Endothelial cell (in vitro differentiated cells): ENCODE measurements at places on chromosomes 1 and 21.

- DNase-seq: no peak
These were observed 30.0 kb downstream of the ZNF697 start for GRCh38 chr1:119617751-119618691.

GRCh38 chr21:17793246-17794123 is 25.7 kb downstream of the C21orf91 start:
- DNase-seq: no peak

DNA sequence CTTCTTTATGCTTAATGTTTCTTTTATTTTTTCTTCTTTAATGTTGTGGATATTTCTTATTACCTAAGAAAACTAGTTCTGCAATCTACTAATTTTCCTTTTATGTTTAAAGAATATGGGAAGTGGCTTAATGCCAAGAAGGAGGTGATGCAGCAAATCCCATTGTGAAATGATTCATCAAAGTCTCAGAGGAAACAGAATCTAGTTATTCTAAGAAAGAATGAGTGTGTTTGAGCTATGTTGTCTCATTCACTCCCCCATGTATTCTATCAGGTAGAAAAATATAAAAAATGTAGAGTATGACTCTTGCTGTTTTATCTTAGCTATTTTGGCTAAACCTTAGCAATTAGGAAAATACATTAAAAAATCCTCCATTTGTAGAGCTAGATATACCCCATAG is 659.9 kb upstream of the RGS18 start:
- DNase-seq: no peak

GRCh38 chr1:220754918-220755295 is 6.8 kb downstream of the MTARC2 start:
- no peak for DNase-seq

DNA sequence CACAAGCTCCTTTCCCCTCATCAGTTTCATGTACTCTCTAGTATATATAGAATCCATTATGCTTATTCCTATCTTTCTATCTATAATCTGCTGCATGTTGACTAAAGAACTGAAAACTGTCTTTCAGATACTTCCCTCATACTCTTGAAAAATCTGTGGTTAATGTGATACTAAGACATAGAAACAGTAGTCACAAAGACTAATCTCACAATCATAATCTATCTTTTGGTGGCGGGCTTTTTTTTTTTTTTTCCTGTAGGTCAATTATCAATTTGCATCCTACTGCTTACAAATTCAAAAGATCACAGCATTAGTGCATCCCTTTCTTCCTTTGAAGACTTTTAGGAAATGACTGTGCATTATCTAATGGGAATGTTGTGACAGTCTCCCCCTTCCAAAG is 4.7 kb downstream of the UBR4 start:
- no peak for DNase-seq

- DNase-seq: no peak
These were observed 87.9 kb downstream of the DSCAM start for GRCh38 chr21:40759061-40759460.

DNA sequence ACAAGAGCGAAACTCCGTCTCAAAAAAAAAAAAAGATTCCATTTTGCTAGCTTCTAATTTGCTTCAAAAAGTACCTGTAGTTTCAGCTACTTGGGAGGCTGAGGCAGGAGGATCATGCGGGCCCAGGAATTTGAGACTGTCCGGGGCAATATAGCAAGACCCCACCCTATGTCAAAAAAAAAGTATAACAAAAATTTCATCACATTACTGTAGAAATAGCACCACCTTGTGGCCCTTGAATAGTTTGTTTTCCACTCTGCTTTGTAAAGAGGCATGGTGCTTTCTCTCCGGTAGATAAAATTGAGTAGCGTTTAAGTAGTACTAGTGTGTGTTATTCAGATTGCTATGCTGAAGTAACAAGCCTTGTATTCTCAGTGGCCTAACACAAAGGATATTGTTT is 18.2 kb upstream of the MSTO1 start:
- no peak for DNase-seq

DNA sequence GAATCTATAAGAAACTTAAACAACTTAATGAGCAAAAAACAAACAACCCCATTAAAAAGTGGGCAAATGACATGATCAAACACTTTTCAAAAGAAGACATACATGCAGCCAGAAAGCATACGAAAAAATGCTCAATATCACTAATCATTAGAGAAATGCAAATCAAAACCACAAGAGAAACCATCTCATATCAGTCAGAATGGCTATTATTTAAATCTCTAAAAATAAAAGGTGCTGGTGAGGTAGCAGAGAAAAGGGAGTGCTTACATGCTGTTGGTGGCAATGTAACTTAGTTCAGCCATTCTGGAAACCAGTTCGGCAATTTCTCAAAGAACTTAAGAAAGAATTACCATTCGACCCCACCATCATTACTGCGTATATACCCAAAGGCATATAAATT is 147.7 kb downstream of the FAF1 start:
- DNase-seq: no peak

GRCh38 chr21:39209334-39209688 is 26.1 kb upstream of the PSMG1 start:
- no peak for DNase-seq

GRCh38 chr1:164511001-164511705 is 47.8 kb upstream of the PBX1 start:
- no peak for DNase-seq

GRCh38 chr1:248837781-248838356 is at the start of gene ZNF672:
ZNF672 (plus strand) TSS chr1:248838224; CDS start chr1:248847275, 9,051 bp downstream.
- peak; percentile 97 for DNase-seq

DNA sequence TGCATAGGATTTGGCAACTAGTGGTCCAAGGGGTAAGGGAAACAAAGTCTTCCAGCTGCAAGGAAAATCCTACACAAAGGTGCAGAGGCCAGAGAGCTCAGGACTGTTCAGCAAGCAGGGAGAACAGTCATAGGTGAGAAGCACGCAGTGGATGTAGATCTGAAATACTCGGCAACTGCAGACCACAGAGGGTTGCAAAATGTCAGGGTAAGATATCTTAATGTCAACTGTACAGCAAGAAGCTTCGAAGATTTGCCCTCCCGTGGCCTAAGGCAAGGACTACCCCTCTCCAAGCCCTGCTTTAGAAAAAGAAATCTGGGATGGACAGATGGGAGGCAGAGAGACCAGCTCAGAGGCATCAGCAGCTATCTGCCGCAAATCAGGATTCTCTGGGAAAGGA is 153.4 kb upstream of the IRF2BP2 start:
- no peak for DNase-seq

DNA sequence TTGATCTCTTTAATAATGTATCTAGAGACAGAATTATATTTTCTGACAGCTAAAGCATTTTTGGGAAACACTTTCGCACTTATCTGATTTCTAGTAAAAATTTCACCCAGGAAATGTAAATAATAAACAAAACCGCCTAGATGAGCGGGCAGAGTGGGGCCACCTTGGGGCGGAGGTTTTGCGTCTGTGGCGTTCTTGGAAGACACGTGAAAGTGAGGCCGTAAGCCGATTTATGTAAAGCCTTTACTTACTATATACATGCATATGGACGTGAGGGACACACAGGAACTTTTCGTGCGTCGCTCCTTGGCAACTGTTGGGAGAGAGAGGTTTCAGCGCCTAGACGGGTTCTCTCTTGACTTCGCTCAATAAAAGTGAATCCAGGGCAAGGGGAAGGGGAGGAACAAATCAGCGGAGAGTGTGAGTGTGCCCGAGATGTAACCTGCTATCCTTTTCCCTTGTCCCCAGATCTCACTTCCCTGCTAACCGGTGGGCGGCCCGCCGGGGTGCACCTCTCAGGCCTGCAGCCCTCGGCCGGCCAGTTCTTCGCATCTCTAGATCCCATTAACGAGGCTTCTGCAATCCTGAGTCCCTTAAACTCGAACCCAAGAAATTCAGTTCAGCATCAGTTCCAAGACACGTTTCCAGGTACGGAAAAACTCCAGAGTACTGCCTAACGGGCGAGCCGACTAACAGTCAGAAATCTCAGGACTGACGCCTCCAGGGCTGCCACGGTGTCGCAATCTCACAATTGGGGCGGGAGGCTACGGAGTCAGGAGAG is 1.7 kb downstream of the HLX start:
- no peak for DNase-seq

- no peak for DNase-seq
These were observed 125.0 kb downstream of the ADSS2 start for GRCh38 chr1:244326757-244327156.

GRCh38 chr1:216168546-216168945 is 254.7 kb downstream of the USH2A start:
- no peak for DNase-seq

- DNase-seq: peak; percentile 39
These were observed 643.0 kb downstream of the KIF26B start for GRCh38 chr1:245797592-245798348.

- no peak for DNase-seq
These were observed 43.0 kb downstream of the NPHP4 start for GRCh38 chr1:5949085-5949760.

GRCh38 chr1:47941609-47942239 is 55.5 kb downstream of the TRABD2B start:
- no peak for DNase-seq

- no peak for DNase-seq
These were observed 1154.6 kb downstream of the BRINP3 start for GRCh38 chr1:189323091-189323490.

DNA sequence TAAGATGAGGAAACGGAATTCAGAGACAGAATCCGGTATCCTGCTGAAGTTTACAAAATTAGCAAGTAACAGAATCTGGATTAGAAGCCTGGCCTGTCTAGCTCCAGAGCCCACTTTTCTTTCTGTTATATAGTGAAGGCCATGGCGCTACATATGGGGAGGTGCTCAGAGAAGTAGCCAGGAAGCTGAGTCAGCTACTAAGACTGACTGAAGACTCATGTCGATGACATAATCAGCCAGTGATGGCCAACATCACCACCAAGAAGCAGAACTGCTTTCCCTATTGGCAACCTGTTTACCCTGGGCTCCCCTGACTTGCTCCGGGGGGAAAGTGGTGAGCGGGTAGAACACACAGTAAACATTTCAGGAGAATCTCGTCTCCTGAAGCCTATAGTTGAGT is 18.8 kb downstream of the LRRC52 start:
- no peak for DNase-seq

- no peak for DNase-seq
These were observed 4.6 kb downstream of the CTPS1 start for GRCh38 chr1:40984066-40984465.

- no peak for DNase-seq
These were observed 197.3 kb downstream of the MATN1 start for GRCh38 chr1:30525971-30526651.

- no peak for DNase-seq
These were observed 168.9 kb upstream of the C21orf91 start for GRCh38 chr21:17988102-17988437.

- no peak for DNase-seq
These were observed 29.1 kb upstream of the TRABD2B start for GRCh38 chr1:48026275-48026674.

GRCh38 chr1:185520188-185520920 is 203.3 kb upstream of the IVNS1ABP start:
- DNase-seq: no peak

- no peak for DNase-seq
These were observed 120.3 kb upstream of the SPATA6 start for GRCh38 chr1:48592330-48592729.

DNA sequence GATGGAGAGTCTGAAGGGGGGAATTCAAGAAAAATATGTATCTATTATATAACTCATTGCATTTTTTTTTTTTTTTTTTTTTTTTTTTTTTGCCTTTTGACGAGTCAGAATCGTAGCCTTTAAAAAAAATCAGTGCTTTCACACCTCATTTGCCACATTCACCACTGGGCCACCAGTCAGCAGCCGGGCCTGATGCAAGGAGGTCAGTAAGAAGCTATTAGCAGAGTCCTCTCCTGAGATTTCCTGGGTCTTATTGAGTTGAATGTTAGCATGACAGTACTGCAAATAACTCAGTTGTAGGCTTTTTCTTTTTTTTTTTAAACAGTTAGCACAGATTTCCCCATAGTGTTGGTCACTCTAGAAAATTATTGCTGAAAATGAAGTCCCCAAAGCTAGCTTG is 139.8 kb downstream of the SPATA17 start:
- no peak for DNase-seq

DNA sequence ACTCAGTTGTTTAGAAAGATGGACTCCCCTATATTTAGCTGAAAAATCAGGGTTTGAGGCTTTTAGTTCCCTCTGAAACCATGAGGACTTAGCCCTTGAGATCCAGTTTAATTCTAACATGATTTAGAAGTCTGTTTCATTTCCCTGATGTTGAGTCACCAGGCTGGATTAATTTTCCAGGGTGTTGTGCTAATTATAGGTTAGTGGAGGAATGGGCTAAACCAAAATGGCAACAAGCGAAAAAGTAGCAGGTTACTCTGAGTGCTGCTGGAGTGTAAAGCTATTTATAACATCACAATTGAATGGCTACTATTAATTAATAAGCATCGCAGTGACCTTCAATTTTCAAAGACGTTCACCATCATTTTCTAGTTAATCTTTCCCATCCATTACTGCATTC is 15.5 kb upstream of the USP24 start:
- no peak for DNase-seq

DNA sequence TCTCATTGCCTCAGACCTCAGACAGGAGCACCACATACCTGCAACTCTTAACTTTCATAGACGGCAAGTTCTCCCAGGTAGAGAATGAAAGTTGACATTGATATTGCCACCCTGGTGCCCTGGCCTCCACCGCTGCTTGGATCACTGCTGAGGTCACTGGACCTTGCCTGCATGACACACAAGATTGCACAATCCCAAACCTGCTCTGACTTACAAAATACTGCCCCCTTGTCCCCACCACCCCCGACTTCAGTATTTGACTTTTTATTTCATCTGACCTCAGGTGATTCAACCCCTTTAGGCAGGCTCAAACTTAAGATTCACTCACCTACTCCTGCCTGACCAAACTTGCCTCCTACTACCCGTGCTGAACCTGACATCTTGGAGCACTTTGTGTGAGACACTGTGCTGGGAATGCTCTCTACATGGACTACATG is 43.1 kb upstream of the S1PR1 start:
- no peak for DNase-seq

GRCh38 chr1:97989094-97989680 is 68.4 kb upstream of the DPYD start:
- DNase-seq: no peak

DNA sequence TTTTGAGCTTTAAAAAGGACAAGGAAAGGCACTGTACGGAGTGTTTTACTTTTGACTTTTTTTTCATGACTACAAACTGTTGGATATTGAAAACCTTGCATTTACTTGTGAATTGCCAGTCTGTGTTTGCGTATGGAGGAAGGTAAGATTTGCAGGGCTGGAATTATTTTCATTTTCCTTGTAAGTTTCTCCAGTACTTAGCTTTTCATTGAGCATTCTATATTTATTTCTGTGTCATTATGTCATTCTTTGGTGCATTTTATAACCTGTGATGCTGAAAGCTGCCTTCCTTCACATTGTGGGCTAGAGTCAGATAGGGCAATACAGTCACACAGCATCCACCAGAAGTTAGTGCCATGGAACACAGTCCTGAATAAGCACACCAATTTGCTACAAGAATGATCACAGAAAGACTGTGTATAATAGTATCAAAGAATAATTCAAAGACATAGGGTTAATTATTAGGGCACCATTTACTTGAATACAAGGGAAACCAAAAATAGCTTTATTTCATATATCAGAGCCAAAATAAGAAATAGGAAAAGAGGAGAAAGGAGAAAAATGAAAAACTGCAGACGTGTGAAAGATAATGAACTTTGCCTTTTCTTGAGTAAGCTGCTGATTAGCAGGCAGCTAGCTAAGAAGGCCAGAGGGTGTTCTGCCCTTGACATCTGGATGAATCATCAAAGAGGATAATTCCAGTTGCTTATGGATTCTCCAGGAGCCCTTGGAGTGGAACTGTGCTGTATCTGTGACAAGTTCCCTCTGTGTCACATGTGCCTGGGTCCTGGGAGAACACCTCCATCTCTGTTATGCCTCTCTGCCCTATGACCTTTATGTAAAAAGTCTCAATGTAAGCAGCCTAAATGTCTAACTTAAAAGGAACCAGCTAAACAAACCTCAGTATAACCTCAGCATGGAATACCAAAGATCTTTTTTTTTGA is 8.0 kb upstream of the FAM20B start:
- no peak for DNase-seq
